Hematopoietic multipotent progenitor cell treated with erythropoietin and hydrocortisone succinate and interleukin-3 and kit ligand, for 15 days (in vitro differentiated cells): ENCODE measurements at places on chromosomes 1 and 21.

- DNase-seq, result no peak
These were observed 23.7 kb downstream of the CLIC6 start for GRCh38 chr21:34692458-34693020.

- no peak for DNase-seq
These were observed 483 bp downstream of the CHML start for GRCh38 chr1:241639623-241640148.

DNA sequence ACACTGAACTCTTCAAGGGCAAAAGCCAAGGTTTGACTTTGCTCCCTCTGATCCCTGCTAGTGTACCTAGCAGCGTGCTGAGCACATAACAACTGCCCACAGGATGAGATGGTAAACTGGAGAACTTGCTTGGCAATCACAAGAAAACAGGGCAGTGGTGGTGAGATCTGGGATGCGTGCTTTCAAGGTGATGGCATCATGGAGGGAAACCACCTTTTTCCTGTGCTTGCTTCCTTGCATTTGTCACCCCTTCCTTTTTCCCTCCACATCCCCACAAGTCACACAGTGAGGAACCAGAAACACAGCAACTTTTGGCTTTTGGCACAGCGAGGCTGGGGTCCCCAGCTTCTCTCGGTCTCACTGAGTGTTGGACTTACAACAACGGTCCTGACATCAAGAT lies 31.4 kb upstream of the BECN2 start:
- no peak for DNase-seq

- no peak for DNase-seq
These were observed at the start of gene ARHGAP30 for GRCh38 chr1:161069731-161070270. Gene ARHGAP30, minus strand, starts transcription at chr1:161069891. Its CDS starts 267 bp downstream, at chr1:161069624.

DNA sequence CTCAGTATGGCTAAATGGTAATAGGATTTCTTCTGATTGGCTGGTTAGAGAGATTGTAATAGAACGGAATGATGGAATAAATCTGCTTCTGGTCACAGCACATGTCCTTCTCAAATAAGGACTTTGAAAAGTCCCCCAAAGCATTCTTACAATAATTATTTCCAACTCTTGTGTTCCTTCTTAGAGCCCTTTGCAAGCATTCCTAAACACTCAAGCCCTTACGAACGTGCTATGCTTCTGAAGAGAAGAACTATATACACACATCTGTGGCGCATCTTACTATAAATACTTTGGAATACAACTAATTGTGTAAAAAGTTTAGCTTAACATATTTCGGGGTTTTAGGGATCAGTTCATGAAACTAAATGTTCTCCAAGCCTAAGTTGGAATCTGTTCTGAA lies 25.6 kb downstream of the CLIC4 start:
- no peak for DNase-seq

DNA sequence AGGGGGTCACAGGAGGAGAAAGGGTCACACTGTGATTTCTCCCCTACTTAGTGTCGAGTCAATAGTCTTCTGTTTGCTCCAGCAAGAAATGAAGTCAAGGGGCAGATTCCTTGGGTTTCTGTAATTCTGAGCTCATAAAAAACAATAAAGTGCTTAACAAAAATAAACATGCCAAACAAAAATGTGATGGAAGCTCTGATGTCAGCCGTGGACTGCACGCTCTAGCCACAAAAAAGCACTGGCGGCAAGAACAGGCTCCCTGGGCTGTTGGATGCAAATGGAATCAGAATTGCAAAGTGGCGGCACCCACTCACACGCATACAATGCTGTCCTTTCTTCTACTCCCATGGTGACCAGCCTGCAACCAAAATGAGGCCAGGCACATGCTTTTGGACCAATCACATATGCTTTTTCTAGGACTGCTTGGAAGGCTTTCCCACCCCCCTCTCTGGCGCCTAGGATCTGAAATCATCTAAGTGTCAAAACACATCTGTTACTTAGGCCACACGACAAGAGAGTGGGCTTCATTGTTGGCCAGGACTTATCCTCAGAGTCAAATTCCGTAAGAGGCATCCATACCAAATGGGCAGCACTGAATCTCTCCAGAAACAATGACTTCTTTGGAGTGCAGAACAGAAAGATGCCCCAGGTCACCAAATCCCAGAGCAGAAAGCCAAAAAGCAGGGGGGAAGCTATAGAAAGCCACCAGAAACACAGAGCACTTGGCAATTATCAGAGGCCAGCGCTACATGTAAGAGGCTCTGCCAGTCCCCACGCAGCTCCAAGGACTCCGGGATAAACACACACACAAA lies 9.2 kb downstream of the C1orf198 start:
- DNase-seq, result no peak

GRCh38 chr1:93844262-93845045 lies 34.6 kb downstream of the DNTTIP2 start:
- DNase-seq, result peak; percentile 76

DNA sequence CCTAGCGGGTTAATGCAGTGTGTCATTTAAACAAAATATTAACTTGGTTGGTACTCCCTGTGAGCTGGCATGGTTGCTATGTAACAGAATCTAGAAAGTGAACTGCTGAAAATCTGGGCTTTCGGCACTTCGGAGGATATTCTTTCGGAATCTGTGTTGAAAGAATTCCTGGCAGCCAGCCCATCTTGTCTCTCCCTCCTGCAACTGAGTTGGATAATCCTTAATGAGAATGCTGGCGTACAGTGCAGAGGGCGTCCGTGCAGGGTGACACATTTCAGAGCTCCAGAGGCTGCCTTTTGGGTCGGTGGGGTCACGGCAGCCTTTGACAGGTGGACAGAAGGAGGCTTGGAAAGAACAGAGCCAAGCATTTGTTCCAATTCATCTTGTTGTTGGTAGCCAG lies 3.7 kb downstream of the KAZN start:
- DNase-seq, result no peak

DNA sequence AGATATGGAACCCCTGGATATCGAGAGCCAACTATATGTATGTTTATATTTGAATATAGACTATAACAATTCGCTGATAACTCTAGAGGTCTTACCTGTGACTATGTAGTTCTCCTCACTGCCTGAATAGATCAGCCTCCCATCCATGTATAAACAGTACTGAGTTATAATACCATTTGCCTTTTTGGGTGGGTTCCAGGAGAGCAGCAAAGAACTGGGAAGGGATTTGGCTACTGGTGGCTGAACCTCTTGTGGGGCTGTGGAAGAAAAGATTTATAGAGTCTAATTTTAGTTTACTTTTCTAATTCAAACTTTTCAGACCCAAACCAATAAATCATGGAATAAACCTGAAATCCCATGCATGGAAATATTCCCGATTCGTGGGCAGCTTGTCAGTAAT lies 376.9 kb downstream of the USH2A start:
- no peak for DNase-seq

GRCh38 chr21:16837321-16837720 lies 675.5 kb upstream of the CXADR start:
- no peak for DNase-seq

DNA sequence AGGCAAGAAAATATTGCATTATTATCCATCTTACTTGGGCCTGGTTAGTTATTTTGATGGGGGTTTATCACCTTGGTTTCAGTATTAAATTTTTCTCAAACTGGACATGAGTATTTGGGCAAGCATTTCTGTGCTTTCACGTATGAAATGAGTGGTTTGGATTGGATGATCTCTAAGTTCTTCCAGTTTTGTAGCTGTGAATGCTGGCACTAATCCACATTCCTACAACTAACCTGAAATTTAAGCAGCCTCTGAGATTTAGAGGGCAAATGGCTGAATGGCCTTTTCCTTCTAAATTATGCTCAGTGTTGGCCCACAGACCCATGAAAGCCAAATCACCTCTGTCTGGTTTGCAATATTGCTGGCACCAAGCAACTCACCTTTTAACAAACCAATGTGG lies 475.0 kb upstream of the B3GALT2 start:
- DNase-seq, result no peak

DNA sequence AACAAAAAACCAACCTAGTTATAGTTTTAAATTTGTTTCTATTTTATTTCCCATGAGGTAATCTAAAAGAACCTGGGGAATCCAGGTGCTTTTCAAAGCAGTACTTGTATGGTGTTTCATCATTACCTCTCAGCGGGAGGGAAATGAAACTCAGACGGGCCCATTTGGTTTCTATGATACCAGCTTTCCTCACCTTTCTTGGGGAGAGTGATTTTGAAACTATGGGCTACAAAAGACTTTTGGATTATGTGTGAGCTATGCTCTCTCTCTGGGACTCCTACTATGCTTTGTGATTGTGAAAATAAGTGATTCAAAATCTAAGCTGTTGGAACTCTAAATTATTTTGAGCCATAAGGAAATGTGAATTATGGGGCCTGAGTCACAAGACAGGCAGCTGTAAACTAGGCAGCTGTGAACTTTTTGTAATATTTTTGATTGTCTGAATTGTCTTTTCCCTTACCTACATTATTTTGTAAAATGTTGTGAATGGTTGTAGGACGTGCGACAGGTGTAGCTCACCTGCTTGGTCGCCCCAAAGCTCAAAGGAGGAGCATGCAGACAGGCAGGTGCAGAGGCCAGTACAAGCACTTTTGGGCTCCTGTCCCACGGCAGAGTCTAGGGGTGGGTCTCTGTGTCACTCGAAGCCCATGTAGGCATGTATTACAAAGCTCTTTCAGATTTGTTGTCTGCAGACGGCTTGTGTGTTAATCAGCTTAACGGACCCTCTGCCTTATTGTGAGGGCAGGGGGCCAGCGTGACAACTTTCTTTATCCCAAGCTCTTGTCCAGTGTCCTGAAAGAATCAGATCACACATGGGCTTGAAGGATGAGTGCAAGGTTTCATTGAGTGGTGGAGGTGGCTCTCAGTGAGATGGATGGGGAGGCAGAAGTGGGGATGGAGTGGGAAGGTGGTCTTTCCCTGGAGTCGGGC lies 64.8 kb upstream of the BACH1 start:
- DNase-seq, result no peak
